Aortic smooth muscle cell (primary cell): ENCODE measurements at places on chromosomes 1 and 21. TPM values are rescaled to one million over a fixed set of nuclear protein-coding genes. Genes with fewer than 3 reads are reported as not detected.

IQGAP3 gene
- total RNA-seq = 18.8 and 25.0 TPM in 2 replicates

DENND4B gene
- total RNA-seq = 12.4 and 13.9 TPM in 2 replicates

PLA2G2D gene
- not detected in 2 replicates for total RNA-seq

GPR25 gene
- total RNA-seq = not detected in 2 replicates

S100A1 gene
- 0.19 TPM in 1 of 2 replicates, not detected in the other for total RNA-seq

NKAIN1 gene
- total RNA-seq = not detected in 2 replicates
